ENCODE measurements at places on chromosomes 7 and 10. TPM values are rescaled to one million over a fixed set of nuclear protein-coding genes. Genes with fewer than 3 reads are reported as not detected.

The GPER1 gene
- total RNA-seq: not detected

The CNPY1 gene
- total RNA-seq: not detected

The SLC18A3 gene
- not detected for total RNA-seq

The ANXA8 gene
- total RNA-seq: not detected

The ELN gene
- 0.06 TPM for total RNA-seq

The DUSP5 gene
- total RNA-seq: 98.6 TPM

The HOXA10 gene
- not detected for total RNA-seq

The ELAPOR2 gene
- total RNA-seq: 2.3 TPM

The TAS2R5 gene
- 0.84 TPM for total RNA-seq

The CYP3A7 gene
- not detected for total RNA-seq

The SYNPO2L gene
- total RNA-seq: not detected

The INHBA gene
- not detected for total RNA-seq

The WNT2 gene
- not detected for total RNA-seq

The PKD2L1 gene
- not detected for total RNA-seq

The MYL10 gene
- total RNA-seq: not detected

The SLC13A1 gene
- not detected for total RNA-seq

The PAPSS2 gene
- total RNA-seq: 0.11 TPM

The GHRHR gene
- not detected for total RNA-seq

The OAT gene
- 48.2 TPM for total RNA-seq

The TRIM50 gene
- not detected for total RNA-seq

The SEPTIN14 gene
- not detected for total RNA-seq

The RELN gene
- not detected for total RNA-seq

The GPR37 gene
- not detected for total RNA-seq

The LMOD2 gene
- total RNA-seq: not detected

The OR2A7 gene
- 1.2 TPM for total RNA-seq

The RPEL1 gene
- total RNA-seq: not detected

The GPC2 gene
- total RNA-seq: 2.8 TPM

The NRAP gene
- total RNA-seq: not detected

The COPS6 gene
- 111 TPM for total RNA-seq

The KEL gene
- total RNA-seq: 0.25 TPM
